ENCODE measurements at places on chromosomes 1 and 21. TPM values are rescaled to one million over a fixed set of nuclear protein-coding genes. Genes with fewer than 3 reads are reported as not detected.

SLC9C2 gene
- not detected for polyA plus RNA-seq

ZNF683 gene
- not detected for polyA plus RNA-seq

ALG14 gene
- 3.1 TPM for polyA plus RNA-seq

TTF2 gene
- 12.4 TPM for polyA plus RNA-seq

RXRG gene
- not detected for polyA plus RNA-seq

HMGCS2 gene
- not detected for polyA plus RNA-seq

S100A14 gene
- 0.09 TPM for polyA plus RNA-seq

CACNA1S gene
- not detected for polyA plus RNA-seq

PPIAL4G gene
- not detected for polyA plus RNA-seq

SLC22A15 gene
- not detected for polyA plus RNA-seq

CBR3 gene
- polyA plus RNA-seq = 10.9 TPM

C1orf185 gene
- not detected for polyA plus RNA-seq

SLC44A5 gene
- 0.09 TPM for polyA plus RNA-seq

HAO2 gene
- not detected for polyA plus RNA-seq

CELA2B gene
- not detected for polyA plus RNA-seq

SAMD11 gene
- 1.6 TPM for polyA plus RNA-seq

CNR2 gene
- polyA plus RNA-seq = not detected

SPATA6 gene
- 4.6 TPM for polyA plus RNA-seq

E2F2 gene
- polyA plus RNA-seq = 0.06 TPM

SLC16A4 gene
- 98.8 TPM for polyA plus RNA-seq

CEPT1 gene
- 28.6 TPM for polyA plus RNA-seq

ATAD3C gene
- polyA plus RNA-seq = not detected

ANKRD65 gene
- polyA plus RNA-seq = 0.24 TPM

DCDC2B gene
- polyA plus RNA-seq = not detected

TMEM54 gene
- polyA plus RNA-seq = 49.5 TPM

RGS1 gene
- polyA plus RNA-seq = not detected

KRTAP10-10 gene
- polyA plus RNA-seq = not detected

TGFB2 gene
- polyA plus RNA-seq = 10.2 TPM

RGSL1 gene
- polyA plus RNA-seq = not detected

NR1I3 gene
- not detected for polyA plus RNA-seq

MR1 gene
- 16.7 TPM for polyA plus RNA-seq

GNG4 gene
- 0.33 TPM for polyA plus RNA-seq

USH2A gene
- polyA plus RNA-seq = 0.01 TPM

PTGFRN gene
- 0.31 TPM for polyA plus RNA-seq

CELA3B gene
- polyA plus RNA-seq = not detected

PPM1J gene
- polyA plus RNA-seq = 2.1 TPM

CASZ1 gene
- 0.09 TPM for polyA plus RNA-seq

TDRD5 gene
- polyA plus RNA-seq = not detected

C8A gene
- polyA plus RNA-seq = not detected

NEK2 gene
- polyA plus RNA-seq = 8.8 TPM

KRTAP19-2 gene
- not detected for polyA plus RNA-seq

GRIK1 gene
- polyA plus RNA-seq = not detected

CHRM3 gene
- 0.02 TPM for polyA plus RNA-seq

TMEM167B gene
- 39.0 TPM for polyA plus RNA-seq

ETV3L gene
- 0.04 TPM for polyA plus RNA-seq

OLFML2B gene
- polyA plus RNA-seq = 0.68 TPM

AQP10 gene
- not detected for polyA plus RNA-seq

RGS4 gene
- polyA plus RNA-seq = 20.2 TPM

XPR1 gene
- polyA plus RNA-seq = 53.0 TPM

POU2F1 gene
- 2.7 TPM for polyA plus RNA-seq

RIMS3 gene
- polyA plus RNA-seq = 0.33 TPM

TCP10L gene
- 0.19 TPM for polyA plus RNA-seq

S100A5 gene
- 0.25 TPM for polyA plus RNA-seq

CRP gene
- not detected for polyA plus RNA-seq

OR2T11 gene
- not detected for polyA plus RNA-seq

LINGO4 gene
- not detected for polyA plus RNA-seq
